ENCODE measurements at places on chromosomes 1 and 21.

GRCh38 chr1:203673550-203674411 is 47.1 kb downstream of the ATP2B4 start:
- peak; percentile 53 for DNase-seq

DNA sequence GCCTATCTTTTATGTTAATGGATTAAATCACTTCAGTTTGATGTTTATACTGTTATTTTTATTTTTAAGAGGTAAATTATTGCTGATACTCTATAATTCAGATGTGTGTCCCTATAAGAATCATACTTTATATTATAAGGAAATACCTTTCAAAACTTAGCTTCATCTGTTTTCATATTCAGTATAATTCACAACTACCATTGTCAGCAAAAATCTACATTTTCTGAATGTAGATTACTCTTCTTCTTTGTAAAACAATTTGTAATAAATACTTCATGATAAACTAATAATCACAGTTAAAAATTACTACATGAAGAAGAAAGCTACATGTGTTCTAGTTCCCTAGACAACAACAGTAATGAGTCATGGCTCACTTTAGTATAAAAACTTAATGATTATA is 115.4 kb upstream of the SERTAD4 start:
- no peak for DNase-seq

DNA sequence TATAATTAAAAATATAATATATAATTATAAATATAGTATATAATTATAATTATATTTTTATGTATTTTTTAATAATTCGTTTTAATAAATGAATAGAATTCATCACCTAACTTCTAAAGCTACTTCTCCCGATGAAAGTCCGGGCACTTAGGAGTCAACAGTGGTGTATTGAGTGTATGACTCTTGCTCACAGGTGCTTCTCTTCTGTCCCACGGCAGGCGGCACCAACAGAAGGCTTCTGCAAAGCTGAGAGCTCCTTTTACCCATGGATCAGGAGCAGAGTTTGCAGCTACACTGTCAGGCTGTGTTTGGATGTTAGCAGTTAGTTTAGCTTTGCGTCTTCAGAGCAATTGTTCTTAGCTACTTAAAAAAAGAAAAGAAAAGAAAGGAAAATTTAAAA is 122.4 kb downstream of the LIPI start:
- DNase-seq: no peak

DNA sequence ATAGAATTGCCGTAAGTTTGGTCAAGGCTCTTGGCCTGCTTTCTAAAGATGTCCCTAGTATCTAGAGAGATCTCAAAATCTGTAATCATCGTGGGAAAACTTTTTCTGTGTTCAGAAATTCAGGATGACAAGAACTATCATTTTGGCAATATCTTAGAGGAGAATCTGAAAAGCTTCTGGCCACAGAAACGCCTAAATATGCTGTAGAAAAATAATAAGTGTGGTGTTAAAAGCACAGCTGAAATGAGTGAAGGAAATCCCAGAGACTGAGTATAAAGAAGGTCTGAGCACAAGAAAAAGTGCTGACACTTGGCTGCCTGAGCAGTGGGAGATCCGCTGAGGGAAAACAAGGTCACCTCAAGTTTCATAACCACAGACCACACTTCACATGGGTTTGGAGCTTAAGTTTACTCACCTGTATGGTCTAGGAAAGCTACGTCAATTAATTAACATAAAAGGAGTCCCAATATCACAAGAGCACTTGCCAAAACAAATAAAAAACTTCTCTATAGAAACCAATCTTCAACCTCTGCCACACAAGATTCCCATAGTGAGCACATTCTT is 235.2 kb upstream of the IRF2BP2 start:
- DNase-seq: no peak

- no peak for DNase-seq
Measured at GRCh38 chr1:243885806-243886205, 35.8 kb upstream of the AKT3 start.

DNA sequence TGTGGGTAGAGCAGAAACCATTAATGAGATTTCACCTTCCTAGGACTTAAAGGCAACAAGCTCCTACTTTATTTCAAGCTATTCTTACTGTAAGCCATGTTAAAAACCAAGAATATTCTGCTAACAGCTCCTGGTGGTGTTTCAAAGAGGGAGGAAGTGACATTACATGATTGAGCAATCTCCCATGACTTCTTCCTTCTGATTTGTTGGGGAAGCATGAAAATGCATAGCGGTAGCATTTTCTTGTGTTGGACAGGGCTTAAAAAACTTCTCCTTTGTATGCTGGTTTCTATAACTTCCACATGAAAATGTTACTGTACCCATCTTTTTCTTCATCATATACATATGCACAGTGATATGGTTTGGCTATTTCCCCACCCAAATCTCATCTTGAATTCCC is 297.0 kb upstream of the SNX7 start:
- no peak for DNase-seq

DNA sequence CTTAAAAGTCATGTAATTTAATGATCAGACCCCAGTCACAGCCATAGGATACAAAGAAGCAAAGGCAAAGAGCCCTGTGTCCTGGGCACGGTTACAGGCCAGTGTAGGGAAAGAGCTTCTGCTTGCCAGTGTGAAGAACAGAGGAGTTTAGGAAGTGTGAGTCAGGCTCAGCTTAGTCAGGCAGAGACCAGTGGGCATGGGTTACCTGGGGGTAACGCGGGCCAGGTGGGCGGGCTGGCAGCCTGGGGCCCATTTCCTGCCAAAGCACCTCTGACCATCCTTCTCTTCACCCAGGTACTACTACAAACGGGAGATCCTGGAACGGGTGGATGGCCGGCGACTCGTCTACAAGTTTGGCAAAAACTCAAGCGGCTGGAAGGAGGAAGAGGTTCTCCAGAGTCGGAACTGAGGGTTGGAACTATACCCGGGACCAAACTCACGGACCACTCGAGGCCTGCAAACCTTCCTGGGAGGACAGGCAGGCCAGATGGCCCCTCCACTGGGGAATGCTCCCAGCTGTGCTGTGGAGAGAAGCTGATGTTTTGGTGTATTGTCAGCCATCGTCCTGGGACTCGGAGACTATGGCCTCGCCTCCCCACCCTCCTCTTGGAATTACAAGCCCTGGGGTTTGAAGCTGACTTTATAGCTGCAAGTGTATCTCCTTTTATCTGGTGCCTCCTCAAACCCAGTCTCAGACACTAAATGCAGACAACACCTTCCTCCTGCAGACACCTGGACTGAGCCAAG is 4.7 kb downstream of the ELF3 start:
- no peak for DNase-seq

GRCh38 chr1:207152792-207153468 is 48.9 kb downstream of the C4BPA start:
- no peak for DNase-seq

DNA sequence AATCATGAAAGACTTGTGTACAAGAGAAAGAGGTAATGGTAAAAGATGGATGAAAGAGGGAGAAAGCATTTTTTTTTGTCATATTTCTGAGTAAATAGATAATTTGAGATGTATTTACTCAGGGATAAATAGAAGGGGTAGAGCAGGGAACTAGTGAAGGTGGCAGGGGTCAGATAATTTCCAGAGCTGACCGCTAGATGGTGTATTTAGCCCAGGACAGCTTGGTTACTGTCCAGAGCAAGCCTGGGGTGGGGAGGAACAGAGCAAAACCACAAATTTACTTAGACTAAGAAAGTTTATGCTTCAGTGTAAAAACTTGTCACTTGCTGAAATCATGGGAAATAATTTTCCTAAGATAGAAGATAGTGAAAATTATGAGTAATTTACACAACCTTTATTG is 91.5 kb downstream of the XCL2 start:
- no peak for DNase-seq

- DNase-seq: no peak
Measured at GRCh38 chr1:213586587-213586972, 401.2 kb upstream of the PROX1 start.

DNA sequence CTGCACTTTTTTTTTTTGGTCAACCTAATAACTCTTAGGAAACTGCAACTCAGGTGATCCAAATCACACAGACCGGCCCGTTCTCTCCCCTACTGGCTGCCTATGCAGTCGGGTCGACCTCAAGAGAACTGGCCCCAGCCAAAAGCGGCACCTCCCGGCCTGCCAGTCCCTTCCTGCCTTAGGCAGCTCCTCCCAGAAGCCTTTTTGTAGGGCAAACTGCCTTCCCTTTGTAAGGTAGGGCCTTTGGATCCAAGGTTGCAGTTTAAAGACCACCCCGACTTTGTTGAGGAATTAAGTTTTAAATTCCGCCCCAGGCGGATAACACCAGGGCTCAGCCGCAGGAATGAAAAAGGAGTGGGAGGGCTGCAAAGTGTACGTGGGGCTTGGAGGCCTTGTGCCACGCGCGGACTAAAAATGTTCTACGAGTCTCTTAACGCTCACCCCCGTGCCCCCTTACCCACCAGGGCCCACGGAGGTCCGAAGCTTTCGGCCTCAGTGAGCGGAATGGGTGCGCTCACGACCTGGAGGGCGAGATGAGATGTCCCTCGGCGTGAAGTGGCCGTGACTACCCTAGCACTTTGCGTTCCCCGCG is 642 bp upstream of the ST3GAL3 start:
- peak; percentile 23 for DNase-seq

- DNase-seq: no peak
Measured at GRCh38 chr1:41436281-41437010, 48.0 kb downstream of the EDN2 start.

DNA sequence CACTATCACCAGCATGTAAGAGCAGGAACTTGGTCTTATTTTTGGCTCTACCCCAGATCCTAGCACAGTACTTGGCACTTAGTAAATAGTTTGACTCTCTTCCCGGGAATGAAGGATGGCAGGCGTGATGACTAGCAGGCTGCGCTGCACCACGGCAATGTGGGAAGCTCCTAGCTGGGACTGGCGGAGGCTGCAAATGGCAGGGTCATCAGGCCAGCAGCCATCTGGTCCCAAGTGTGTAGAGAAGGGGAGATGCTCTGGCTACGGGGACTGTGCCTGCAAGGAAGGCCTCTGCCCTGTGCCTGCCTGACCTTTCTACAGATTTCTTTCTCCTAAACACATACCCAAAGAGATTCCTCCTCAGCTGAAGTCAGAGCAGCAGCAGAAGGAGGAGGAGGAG is 95.0 kb downstream of the KCND3 start:
- DNase-seq: no peak

DNA sequence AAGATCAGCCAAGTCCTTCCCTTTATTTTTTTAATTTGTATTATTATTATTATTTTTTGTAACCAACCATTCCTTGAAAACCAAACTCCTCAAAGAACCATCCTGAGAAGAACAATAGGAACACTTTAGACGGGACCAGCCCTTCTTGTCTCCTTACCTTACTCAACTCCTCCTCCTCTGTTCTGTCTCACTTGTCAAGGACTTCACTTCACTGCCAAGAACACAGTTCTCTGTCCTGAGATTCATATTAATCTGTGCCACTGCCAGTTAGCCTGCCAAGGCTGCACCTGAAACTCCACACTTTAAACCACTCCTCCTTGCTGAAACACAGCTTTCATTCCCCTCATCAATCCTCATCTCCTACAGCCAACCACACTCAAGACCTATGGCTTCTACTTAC is 73.8 kb upstream of the ATP1A1 start:
- DNase-seq: no peak

DNA sequence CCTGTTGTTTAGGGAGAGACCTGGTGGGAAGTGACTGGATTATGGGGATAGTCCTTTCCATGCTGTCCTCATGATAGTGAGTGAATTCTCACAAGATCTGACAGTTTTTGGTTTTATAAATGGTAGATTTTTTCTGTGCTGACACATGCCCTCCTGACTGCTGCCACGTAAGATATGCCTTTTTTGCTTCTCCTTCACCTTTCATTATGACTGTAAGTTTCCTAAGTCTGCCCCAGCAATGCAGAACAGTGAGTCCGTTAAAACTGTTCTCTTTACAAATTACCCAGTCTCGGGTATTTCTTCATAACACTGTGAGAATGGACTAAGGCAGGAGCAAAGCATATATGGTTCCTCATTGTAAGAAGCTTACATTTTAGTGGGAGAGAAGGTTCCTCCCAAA is 1727.2 kb downstream of the NCAM2 start:
- no peak for DNase-seq

- DNase-seq: no peak
Measured at GRCh38 chr1:160836981-160837557, 25.6 kb downstream of the CD244 start.

DNA sequence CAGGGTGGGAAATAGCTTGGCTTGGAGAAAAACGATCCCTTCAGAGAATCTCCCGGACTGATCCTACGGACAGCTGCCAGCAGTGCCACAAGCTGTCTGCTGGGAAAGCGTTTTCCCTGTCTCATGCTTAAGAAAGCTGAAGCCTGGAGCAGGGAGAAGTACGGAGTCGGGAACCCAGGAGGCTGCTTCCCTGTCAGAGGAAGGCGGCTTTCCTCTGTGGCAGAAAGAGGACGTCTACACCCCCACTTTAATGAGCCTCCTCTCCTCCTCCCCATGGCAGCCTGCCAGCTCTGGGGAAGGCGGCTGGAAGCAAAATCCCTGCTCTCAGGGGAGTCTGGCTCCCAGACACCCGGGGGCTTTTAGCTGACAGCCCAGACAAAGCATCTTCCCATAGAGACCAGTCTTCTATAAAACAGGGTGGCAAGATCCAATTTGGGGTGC is 7.3 kb downstream of the KIF21B start:
- no peak for DNase-seq

GRCh38 chr21:39712273-39712672 is 32.7 kb upstream of the IGSF5 start:
- no peak for DNase-seq

GRCh38 chr1:234900595-234900994 is 228.0 kb downstream of the TOMM20 start:
- DNase-seq: no peak

GRCh38 chr21:33644383-33645074 is 2.2 kb downstream of the ITSN1 start:
- no peak for DNase-seq

- no peak for DNase-seq
Measured at GRCh38 chr21:38914528-38915293, 109.0 kb downstream of the ETS2 start.

GRCh38 chr1:119878171-119878570 is 18.1 kb downstream of the ADAM30 start:
- DNase-seq: no peak

GRCh38 chr21:45825219-45825618 is 156.4 kb upstream of the COL6A1 start:
- DNase-seq: no peak

- DNase-seq: peak; percentile 72
Measured at GRCh38 chr1:212699104-212699624, 476 bp downstream of the BATF3 start.

DNA sequence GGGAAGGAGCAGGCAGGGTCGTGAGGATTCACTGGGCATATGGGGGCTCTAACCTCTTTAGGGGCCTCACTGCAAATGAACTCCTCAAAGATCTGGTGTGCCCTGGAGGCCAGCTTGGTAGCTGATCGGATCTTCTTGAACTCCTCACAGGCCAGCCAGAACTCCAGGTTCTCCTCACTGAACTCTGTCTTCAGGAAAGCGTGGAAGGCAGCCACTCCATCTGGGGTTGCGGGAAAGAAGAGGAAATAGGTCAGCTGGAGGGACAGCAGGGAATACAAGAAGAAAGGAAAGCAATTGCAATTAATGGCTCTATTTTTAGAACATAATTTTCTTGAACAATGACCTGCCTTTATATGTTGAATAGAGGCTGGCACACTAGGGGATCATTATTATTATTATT is 2.3 kb downstream of the RGS16 start:
- no peak for DNase-seq
